ENCODE measurements at places on chromosomes 2 and 18.

- no peak for DNase-seq
These were observed 118.6 kb downstream of the FEZ2 start for GRCh38 chr2:36479406-36479805.

GRCh38 chr2:127101756-127102477 is 5.0 kb downstream of the BIN1 start:
- DNase-seq = no peak

DNA sequence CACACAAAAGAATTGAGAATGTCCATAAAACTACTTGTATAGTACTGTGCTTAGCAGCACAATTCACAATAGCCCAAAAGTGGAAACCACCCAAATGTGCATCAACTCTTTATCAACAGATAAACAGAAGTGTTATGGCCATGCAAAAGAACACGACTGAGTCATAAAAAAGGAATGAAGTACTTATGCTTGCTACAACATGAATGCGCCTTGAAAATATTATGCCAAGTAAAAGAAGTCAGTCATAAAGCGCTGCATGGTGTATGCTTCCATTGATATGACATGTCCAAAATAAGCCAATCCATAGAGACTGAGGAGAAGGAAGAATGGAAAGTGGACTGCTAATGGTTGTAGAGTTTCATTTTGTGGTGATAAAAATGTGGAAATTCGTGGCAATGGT is 12.1 kb upstream of the MAP2 start:
- no peak for DNase-seq

- DNase-seq = no peak
These were observed 11.7 kb downstream of the PFN4 start for GRCh38 chr2:24111407-24111901.

DNA sequence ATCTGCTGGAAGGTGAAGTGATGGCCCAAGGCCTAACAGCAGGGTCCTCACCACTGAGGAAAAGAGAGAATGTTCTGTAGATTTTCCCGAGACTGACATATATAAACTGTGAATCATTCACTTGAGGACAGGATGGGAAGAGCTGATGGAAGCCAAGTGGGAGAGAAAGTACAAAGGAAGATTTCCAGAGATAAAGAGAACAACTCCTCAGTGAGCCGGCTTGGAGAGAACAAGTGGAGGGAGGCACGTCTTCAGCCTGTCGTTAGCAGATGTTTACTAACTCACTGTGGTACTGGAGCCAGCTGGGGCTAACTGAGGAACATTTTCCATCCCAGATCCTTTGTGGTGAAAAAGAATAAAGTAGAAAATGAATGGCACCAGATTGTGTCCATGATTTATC is 552.9 kb upstream of the TNP1 start:
- DNase-seq = no peak

GRCh38 chr2:46073540-46074046 is 223.6 kb upstream of the EPAS1 start:
- DNase-seq = no peak

DNA sequence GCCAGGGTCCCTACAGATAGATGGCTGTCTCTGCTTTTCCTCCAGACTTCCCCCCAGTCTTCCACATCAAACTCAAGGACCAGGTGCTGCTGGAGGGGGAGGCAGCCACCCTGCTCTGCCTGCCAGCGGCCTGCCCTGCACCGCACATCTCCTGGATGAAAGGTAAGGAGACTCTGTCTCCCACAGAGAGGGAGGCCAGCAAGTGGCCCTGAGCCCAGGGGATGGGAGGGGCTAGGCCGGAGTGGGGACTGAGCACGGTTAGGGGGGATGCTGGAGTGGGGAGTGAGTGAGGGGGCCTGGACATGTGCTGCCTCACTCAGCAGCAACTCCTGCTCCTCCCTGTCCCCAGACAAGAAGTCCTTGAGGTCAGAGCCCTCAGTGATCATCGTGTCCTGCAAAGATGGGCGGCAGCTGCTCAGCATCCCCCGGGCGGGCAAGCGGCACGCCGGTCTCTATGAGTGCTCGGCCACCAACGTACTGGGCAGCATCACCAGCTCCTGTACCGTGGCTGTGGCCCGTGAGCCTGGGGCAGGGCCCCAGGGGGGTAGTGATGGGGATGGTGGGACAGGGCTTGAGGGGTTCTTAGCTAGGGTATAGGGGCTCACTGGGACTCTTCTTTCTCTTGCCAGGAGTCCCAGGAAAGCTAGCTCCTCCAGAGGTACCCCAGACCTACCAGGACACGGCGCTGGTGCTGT is 10.4 kb upstream of the GMPPA start:
- no peak for DNase-seq

DNA sequence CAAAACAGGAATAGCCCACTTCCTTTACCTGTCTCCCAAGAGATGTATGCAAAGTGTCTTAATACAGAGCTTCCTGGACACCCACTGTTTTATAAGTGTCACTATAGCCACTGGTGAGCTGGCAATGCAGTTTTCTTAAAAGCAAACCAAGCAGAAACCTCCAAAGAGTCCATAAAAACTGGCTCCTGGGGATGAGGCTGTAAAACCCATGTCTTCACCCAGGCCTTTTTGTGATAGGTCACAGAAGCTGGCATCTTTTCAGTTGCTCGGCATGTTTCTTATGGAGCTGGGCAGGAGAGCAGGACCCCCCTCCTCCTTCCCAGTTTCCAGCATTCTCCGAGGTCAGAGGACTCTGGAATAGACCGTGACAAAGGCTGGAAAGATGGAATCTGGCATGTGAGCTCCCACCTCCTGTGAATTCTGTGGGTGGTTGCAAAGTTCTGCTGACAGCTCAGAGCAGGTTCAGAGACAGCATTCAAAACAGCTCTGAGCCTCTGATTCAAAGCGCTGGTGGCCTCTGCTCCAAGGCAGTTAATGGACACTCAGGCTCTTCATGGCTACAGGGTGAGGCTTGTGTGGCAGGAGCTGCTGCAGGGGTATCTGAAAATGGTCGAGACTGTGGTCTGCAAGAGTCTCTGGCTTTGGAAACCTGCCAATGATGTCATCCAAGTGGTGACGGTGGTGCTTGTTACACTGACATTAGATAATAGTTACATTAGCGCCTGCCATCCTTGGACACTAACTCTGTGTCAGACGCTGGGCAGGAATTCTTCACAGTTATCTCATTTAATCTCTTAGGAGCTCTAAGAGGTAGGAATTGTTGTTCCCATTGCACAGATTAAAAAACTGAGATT is 283.4 kb downstream of the CLIP4 start:
- no peak for DNase-seq

DNA sequence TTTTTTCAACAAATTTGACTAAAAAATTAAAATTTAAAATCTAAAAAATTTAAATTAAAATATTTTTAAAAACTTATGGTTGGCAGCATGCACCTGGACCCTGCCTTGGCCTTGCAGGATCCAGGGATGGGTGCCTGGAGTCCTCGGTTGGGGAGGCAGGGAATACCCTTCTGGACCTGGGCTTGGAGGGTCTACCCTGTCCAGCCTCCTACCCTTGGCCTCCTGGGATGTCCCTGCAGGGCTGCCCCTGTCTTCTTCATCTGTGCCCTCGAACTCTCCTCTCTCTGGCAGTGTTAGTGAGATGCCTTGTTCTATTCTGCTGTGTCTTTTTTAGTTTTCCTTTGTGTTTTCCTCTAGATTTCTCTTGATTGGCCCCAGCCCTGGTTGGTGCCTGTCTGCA is 68.9 kb upstream of the HAAO start:
- DNase-seq = no peak

DNA sequence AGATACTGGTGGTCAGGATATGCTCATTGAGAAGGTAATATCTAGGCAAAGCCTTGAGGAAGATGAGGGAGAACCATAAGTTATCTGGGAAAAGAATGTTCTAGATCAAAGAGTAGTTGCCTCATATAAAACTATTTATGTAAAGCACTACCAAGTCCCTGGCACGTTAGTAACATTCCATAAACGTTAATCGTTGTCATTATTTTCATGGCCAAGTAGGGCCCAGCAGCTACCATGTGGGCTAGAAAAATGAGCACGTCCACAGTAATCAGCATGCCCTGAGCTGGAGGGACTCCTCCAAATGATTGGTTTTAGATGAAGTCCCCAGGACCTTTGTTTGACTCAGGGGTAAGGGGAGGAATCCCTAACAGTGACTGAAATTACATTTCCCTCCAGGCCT is 32.7 kb upstream of the AFTPH start:
- DNase-seq = no peak

GRCh38 chr2:202643012-202643858 is 8.5 kb downstream of the FAM117B start:
- DNase-seq = no peak

- DNase-seq = no peak
These were observed 12.4 kb upstream of the DNMT3A start for GRCh38 chr2:25354116-25354515.

DNA sequence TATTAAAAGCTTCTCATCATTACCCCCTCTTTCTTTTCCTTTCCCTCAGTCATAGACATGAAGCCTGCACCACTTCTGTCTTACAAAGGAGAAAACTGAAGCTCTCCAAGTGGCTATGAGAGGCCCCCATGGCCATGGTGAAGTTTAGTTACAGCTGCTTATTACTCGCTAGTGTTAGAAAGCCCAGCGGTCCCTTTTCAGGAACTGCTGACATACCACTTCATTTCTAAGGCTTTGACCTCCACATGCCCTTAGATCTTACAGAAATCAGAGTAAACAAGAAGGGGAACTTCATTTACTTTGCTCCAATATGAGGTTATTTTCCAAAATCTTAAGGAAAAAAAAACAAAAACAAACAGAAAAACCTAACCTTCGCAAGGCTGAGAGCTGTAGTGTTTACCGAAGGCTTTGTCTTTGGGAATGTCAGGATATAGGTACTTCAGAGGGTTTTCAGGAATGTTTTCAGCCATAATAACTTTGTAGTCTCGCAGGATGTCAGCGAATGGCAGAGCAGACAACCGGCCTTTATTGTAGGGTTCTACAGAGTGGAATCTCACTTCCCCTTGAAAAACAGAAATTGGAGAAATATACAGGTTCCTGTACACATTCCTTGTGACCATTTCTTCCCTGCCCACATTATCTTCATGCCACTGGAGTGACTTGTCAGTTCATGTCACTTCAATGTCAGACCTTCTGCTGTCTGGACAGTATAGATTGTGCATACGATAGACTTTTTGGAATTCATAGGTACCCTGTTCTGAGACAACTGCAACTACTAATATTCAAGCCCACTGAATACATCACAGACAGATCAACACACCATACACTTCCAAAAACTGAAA is 18.8 kb upstream of the STAT1 start:
- no peak for DNase-seq

- no peak for DNase-seq
These were observed 2.9 kb downstream of the NDUFV2 start for GRCh38 chr18:9105420-9105819.

DNA sequence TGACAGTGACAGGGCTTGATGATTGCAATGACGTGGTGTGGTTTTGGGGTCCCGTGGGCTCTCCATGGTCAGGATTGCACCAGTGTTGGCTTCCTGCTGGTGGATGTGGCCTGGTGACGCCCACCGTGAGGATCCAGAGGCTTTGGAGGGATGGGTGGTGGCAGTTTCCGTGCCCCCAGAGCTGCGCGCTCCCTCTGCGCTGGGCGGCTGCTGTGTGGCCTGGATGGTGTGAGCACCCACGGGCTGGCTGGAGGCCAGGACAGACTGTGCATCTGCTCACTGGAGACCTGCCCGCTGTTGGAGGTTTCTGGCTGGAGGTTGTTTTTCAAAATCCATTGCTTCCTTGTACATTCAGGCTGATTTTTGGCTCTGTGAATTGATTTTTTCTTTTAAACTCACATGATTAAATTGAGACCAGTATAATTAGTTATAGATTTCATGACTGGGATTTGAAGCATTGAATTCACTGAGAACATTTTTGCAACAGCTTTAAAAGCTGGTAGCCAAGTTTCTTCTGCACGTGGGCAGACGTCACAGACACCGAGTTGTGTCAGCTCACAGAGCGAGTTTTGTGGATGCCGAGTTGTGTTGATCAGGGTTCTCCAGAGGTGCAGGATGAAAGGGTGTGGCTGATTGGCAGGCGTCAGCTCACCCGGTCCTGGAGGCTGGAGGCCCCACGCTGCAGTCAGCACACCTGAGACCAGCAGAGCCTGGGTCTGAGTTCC is 72.7 kb downstream of the KCNG2 start:
- no peak for DNase-seq

- DNase-seq = no peak
These were observed 35.1 kb downstream of the EHD3 start for GRCh38 chr2:31269087-31269486.

DNA sequence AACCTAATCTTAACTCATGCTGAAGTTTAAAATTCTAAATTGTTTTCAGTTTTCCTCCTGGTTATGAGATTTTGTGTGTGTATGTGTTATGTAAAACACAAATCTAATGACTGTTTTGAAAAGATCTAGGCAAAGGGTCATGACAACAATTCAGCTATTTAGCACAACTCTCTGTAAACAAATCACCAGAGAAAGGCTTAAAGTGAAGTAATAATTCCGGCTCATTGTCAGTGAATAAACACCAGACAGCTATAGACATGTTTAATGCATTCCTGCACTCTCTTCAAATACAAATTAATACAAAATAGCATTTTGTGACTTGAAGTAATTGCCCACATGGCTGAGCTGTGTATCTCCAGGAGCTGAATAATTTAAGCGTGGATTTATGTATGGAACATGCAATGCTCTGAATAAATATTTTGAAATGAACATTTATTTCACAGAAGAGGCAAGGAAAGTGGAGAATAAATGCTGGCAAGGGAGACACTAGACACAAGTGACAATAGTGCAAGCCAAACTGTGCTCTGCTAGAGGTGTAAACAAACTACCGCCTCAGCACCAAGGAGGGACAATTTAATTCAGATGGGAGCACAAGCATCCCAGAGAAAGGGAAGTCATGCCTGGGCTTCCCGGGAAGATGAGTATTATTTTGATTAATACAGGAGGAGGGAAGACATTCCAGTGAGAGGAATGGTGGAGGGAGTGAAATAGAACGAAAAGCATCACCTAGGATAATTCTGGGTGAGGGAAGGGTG is 133.6 kb upstream of the XPO1 start:
- DNase-seq = no peak

GRCh38 chr2:152676461-152676860 is 40.8 kb downstream of the PRPF40A start:
- DNase-seq = no peak

- no peak for DNase-seq
These were observed 36.3 kb upstream of the ITM2C start for GRCh38 chr2:230828272-230828961.

Measured in stimulated activated naive B cell treated with anti-CD40 and anti-IgM and Interleukin-4, amounts not matched to agents 10 μg/mL and 1 μg/mL and 100 μg/mL, for 72 hours (primary cell).